Right lung (tissue), 10 donors: ENCODE measurements at places on chromosomes 6 and 20. TPM values are rescaled to one million over a fixed set of nuclear protein-coding genes. Genes with fewer than 3 reads are reported as not detected.

REM1 gene
- 7.8 TPM for polyA plus RNA-seq

C6orf58 gene
- polyA plus RNA-seq: 2.0 TPM

MDFI gene
- 88.2 TPM for polyA plus RNA-seq

TMX4 gene
- polyA plus RNA-seq: 26.4 TPM

ROS1 gene
- 14.5 TPM for polyA plus RNA-seq

SYNDIG1 gene
- polyA plus RNA-seq: 6.8 TPM

DNA sequence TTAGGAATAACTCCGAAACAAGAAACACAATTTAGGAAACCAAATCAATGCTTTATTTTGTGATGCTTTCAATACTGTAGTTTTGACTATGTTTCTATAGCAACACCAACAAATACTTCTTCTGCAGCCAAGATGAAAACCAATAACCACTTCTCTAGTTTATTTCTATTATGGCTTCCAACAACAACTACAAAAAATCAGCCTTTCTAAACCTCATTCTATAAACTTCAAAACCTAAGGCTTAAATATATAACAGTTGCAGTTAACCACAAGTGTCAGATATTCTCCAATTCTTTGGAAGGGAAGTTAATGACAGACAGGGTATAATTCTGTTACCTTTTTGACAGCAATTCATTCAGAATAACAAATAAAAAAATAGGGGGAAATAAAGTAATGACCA is 80.9 kb downstream of the EPB41L2 start:
- no peak for DNase-seq

DNA sequence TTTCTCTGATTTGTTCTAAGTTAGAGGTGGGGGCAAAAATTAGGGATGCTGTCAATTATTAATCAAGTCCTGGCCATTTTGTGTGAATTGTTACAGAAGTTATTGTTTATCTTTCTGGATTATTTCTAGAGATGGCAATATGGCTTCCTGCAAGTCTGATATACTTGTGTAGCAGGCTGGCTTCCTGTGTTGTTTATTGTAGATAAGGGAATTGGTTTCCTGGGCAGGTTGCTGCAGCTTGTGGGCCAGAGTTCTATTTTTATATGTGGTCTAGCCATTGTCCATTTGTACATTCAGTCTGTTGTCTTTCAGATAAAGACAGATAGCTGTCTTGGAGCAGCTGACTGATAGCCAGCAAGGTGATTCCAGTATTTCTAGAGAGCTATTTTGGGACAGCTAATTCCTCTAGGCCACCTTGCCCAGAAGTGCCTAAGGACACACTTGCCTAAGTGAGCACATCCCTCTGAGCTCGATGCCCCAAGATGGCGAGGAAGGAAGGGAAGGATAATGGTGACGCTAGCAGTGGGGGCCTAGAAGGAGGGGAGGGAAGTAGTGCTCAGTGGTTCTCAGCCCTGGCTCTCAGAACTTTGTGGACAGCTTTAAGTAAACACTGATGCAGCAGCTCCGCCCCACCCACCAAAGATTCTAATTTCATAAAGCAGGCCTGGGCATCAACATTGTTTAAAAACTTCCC is 25.5 kb downstream of the DDO start:
- DNase-seq: no peak

- DNase-seq: no peak
Observed at GRCh38 chr6:87909849-87910248, 137.8 kb upstream of the SPACA1 start.

- peak; percentile 65 for DNase-seq
Observed at GRCh38 chr6:17705778-17706579, 746 bp downstream of the NUP153 start.

GRCh38 chr6:166419717-166420116 is 37.0 kb upstream of the MPC1 start:
- no peak for DNase-seq

DNA sequence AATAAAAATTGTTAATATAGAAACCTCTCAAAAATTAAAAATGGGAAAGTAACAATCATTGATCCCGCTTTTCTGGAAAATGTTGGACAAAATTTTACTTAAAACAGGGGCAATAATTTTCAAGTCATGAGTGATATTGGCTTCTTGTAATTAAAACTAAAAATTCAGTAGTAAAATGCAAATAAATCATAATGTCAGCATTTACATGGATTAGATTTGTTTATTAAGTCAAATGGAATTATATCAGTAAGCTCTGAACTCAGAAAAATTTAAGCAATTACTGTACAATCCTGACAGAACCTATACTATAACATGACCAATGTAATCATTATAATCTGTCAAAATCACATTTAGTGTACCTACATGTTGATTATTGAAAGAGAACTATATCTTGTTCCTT is 39.9 kb upstream of the NKX2-4 start:
- no peak for DNase-seq

- no peak for DNase-seq
Observed at GRCh38 chr6:50843842-50844241, 25.2 kb downstream of the TFAP2B start.

GRCh38 chr6:113447088-113447831 is 409.9 kb upstream of the MARCKS start:
- DNase-seq: no peak

- no peak for DNase-seq
Observed at GRCh38 chr20:16241911-16242310, 331.3 kb downstream of the KIF16B start.

DNA sequence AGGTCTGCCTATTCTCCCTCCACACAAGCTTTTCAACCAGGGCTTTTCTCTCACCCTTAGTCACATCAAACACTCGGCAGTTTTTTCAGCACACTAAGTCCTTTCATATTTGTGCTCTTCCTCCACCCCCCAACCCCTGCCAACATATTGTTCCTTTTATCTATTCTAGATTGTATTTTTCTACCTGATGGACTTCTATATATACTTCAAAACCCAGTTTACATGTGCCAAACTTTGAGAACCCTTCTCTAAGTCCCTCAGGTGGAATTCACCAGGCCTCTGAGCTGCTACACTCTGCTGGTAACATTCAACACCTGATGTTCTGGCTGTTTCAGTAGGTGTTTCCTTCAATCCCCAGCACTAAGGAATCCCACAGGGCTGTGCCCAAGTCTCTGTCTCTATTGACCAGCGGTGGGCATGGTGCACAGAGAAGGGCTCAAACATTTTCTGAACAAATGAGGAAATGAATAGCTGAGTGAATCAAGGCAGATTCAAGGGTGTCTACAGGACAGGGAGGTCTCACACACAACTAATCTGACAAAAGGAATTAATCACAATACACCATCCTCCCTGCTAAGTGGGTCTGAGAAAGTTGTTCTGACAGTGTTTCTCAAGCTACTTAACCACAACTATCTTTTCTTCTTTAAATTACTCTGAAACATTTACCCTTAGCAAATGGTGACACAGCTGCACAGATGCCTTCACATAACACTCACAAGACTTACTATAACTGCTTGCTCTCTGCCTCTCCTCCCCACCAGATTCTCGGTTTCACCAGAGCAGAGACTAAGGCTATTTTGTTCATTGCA is 166.5 kb downstream of the TSHZ2 start:
- DNase-seq: no peak

DNA sequence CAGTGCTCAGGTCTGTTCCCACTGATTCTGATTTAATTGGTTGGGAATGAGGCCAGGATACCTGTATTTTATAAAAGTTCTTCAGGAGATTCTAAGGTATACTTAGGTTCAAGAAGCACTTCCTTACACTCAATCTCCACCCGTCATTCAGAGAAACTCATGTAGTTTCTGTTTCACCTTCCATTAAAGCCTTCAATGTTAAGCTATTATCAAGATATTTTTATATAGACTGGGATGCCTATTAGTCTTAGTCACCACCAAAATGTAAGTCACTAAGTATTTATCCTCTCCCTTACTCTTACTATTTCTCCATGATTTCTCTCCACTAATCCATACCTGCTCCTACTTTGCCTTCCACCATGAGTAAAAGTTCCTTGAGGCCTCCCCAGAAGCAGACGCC is 38.1 kb upstream of the GCLC start:
- no peak for DNase-seq

DNA sequence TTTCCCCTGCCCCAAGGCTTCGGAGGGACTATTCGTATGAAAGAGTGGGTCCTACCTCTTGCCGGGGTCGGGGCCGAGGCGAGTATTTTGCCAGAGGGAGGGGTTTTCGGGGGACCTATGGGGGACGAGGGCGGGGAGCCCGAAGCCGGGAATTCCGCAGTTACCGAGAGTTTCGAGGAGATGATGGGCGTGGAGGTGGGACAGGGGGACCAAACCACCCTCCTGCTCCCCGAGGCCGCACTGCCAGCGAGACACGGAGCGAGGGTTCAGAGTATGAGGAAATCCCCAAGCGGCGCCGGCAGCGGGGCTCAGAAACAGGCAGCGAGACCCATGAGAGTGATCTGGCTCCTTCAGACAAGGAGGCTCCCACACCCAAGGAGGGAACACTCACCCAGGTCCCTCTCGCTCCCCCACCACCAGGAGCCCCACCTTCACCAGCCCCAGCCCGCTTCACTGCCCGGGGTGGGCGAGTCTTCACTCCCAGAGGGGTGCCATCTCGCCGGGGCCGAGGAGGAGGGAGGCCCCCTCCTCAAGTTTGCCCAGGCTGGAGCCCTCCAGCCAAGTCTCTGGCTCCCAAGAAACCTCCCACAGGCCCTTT is 11.3 kb downstream of the PRRC2A start:
- no peak for DNase-seq

- no peak for DNase-seq
Observed at GRCh38 chr6:151627689-151628444, 134.1 kb downstream of the CCDC170 start.

GRCh38 chr6:39938773-39939654 is 4.8 kb upstream of the MOCS1 start:
- no peak for DNase-seq

DNA sequence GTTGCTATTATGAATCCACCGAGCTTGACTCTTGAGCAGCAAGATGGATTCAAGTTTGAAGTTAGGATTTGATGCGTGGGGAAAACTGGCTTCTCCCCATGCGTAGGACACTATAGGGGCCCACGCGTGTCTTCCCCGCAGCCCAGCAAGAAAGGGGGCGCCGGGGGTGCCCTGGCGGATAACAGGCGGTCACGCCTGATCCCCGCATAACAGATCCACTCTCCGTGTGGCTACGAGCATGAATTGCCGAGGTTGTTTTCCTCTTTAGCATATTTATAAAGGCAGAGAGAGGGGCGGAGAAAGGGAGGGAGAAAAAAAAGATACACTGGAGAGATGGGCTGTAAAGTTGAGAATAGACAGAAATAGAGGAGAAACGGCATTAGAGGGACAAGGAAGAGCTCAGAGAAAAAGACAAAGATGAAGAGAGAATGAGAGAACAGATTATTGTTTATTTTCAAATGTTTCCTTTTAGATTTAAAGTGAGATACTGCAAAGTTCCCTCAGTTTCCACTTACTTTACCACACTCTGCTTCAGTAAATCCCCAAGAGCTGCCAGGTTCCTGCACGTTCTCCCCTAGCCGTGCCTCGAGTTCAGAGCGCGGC is 32.0 kb downstream of the TFAP2A start:
- DNase-seq: no peak

DNA sequence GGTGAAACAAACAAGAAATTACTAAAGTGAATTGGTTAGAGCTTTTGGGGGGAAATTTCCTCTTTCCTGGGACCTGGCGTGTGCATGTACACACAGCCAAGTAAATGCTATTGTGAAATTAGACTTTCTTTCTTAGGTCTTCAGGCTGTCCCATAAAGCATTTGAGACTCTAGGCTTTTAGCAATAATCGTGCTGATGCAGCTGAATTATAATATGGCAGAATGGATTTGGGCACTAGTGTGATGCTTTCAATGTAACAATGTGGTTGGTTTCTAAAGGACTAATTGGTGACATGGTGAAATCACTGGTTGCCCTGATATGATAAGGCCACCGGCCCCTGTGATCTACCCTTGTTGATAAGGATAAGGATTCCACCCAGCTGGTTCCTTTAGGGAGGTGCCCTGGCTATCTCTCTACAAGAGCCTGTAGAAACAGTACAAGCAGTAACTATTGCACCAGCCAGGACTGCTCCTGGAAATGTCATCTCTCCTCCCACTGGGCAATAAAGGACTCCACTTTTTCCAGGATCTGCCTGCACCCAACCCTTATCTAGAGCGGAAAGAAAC is 164.1 kb downstream of the TFAP2A start:
- no peak for DNase-seq

- peak; percentile 80 for DNase-seq
Observed at GRCh38 chr6:27177485-27178406, 69.8 kb upstream of the PRSS16 start.

GRCh38 chr20:31538326-31538725 is 24.1 kb downstream of the HM13 start:
- DNase-seq: no peak

DNA sequence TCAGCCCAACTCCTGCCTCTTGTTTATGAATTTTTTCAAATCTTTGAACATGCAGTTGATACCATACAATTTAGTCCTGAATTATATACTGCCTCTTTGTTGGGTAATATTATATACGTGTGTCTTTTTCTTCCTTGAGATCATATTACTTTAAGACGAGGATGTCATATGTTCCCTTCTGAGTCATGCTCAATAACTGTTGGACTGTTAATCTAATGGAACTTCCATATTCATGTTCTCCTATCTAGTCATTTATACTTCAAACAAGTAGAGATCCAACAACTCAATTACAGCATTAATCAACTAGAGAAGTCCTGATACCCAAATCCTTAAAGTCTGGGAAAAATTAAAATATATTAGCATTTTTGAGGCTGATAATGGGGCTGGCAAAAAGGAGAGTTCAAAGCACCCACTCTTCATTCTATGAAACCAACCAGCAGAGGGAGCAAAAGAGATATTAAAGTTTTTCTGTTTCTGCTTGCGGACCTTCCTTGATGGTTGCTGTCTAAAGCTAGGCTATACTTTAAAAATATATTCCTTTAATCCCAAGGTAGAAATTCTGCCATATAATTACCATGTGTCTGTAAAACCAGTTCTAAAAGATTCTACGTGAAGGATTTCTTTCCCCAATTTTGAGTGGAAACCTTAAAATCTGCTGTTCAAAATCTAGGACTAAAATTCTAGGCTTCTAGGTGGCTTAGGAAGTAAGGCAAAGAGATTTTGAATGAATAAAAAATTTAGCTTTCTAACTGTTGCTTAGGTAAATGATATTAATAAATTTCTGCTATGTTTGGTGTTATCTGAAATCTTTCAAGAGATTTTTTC is 498.9 kb downstream of the BCKDHB start:
- DNase-seq: no peak
